Natural killer cell treated with Interleukin-12 subunit alpha and Interleukin-12 subunit beta and Interleukin-15 and Interleukin-18, amount 100 ng/mL, for 72 hours (primary cell): ENCODE measurements at places on chromosomes 6 and 20. TPM values are rescaled to one million over a fixed set of nuclear protein-coding genes. Genes with fewer than 3 reads are reported as not detected.

The IYD gene
- total RNA-seq: not detected

The PXMP4 gene
- total RNA-seq: 6.9 TPM

The ZNF311 gene
- total RNA-seq: 0.19 TPM

The ARMH2 gene
- total RNA-seq: 0.74 TPM

The CASS4 gene
- total RNA-seq: 1.3 TPM

The GSTA4 gene
- total RNA-seq: 1.5 TPM

The C6orf163 gene
- total RNA-seq: 4.2 TPM

The EGFL8 gene
- 15.0 TPM for total RNA-seq

The LINC00237 gene
- total RNA-seq: not detected

The C2 gene
- not detected for total RNA-seq

The PROKR2 gene
- total RNA-seq: not detected

The RIMS1 gene
- not detected for total RNA-seq

The ADGRF5 gene
- not detected for total RNA-seq

The DYNLT2 gene
- 1.5 TPM for total RNA-seq

The CNR1 gene
- total RNA-seq: not detected

The PNPLA1 gene
- total RNA-seq: 0.86 TPM

The RNF39 gene
- total RNA-seq: not detected

The SIRPA gene
- total RNA-seq: 0.14 TPM

The SSTR4 gene
- total RNA-seq: not detected

The PSMB9 gene
- total RNA-seq: 401 TPM

The C6orf15 gene
- not detected for total RNA-seq

The SH3BGRL2 gene
- not detected for total RNA-seq

The METTL24 gene
- total RNA-seq: not detected

The FHL5 gene
- total RNA-seq: not detected

The WFDC5 gene
- not detected for total RNA-seq

The BNIP5 gene
- not detected for total RNA-seq

The FUT9 gene
- total RNA-seq: not detected

The GSTA2 gene
- not detected for total RNA-seq

The AFG1L gene
- 5.0 TPM for total RNA-seq

The PTP4A1 gene
- 71.3 TPM for total RNA-seq

The CST4 gene
- not detected for total RNA-seq

The CTSZ gene
- 19.2 TPM for total RNA-seq

The BFSP1 gene
- 0.20 TPM for total RNA-seq

The EIF6 gene
- total RNA-seq: 154 TPM

The HLA-DMB gene
- 17.8 TPM for total RNA-seq

The SPATA25 gene
- 1.0 TPM for total RNA-seq
